ENCODE measurements at places on chromosomes 3 and 15.

DNA sequence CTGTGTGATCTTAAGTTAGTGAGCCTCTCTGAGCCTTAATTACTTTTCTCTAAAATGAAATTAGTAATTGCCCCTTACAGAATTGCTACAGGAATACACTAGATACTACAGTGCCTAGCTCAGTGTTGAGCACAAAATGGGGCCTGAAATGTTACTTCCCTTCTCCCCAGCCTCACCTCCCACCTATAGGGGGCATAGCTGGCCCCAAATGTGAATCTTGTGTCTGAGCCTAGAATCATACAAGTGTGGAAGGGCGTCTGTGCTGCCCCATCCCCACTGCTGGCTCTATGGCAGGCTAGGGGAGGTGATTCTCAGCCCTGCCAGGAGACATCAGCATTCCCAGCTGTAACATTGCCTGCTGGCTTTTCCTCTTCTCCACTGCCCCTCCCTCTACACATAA is 42.7 kb downstream of the IFT122 start:
- DNase-seq, result no peak

GRCh38 chr3:73734211-73735089 is 109.7 kb upstream of the PDZRN3 start:
- DNase-seq, result no peak

DNA sequence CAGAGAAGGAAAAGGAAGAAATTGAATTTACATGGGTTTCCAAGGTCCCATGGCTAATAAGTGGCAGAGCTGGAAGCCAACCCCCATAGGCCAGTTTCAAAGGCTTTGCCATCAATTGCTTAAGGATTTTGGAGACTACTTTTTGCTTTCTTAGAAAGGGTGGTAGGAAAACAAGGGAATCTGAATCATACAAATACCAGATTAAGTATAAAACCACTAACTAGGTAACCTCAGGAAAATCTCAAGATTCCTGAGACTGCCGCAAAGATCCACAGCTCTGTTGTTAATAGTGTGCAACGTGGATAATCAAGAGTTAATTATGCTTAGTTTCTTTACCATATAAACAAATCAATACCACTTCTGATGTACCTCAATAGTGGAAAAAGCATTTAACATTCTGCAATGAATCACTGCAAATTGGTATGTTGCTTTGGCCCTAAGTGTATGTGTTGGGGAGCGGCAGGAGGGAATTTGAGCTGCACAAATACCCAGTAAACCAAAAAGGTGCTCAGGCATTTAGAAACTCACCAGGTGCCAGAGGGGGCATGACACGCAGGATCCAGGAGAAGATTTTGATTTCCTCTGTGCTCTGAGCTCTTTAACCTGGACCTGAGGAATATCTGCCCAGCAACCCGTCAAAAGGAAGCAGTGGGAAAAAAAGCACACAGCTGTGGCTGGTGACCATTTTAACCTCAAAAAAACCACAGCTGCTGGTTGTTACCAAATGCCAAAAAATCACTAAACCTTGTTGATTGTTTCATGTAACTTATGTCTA is 22.0 kb downstream of the AADAC start:
- DNase-seq, result no peak

GRCh38 chr15:28033443-28033842 is 65.7 kb downstream of the OCA2 start:
- no peak for DNase-seq

Data from osteocyte (in vitro differentiated cells).